ENCODE measurements at places on chromosomes 12 and 14.

- peak; percentile 33 for DNase-seq
Observed at GRCh38 chr12:115922952-115923564, 354.4 kb downstream of the MED13L start.

DNA sequence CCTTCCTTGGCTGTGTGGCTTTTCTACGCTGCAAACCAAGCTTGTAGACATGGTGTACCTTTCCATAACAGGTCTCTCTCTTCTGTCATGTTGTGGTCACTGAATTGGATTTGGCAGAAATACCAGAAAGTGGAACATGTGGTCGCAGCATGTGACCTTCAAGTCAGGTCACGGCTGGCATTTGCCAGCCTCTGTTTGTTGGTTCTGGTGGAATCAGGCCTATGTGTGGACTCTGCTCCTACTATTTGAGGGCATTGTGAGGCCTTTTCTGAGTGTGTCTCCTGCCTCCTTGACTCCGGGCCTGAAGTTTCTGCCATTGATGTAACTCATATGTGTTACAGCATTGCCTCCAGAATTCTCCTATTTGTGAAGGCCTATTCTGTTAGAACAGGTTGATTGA is 116.7 kb downstream of the CACNA1C start:
- no peak for DNase-seq

DNA sequence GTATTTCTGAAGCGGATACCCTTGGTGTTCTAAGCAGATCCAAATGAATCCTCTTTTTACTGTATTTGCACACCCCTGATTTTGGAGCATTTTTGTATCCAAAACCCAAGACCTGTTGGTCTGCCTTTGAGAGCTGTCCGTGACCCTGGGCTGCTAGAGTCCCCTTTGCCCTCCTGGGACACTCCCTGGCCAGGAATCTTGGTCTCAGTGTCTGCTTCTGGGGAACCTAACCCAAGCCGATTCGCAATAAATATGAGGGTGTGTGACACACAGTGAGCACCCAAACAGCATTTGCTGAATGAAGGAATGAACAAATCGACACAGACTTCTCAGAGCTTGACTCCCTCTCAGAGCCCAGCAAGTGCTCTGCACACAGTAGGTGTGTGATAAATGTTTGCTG is 92.9 kb downstream of the SCARB1 start:
- DNase-seq, result no peak

DNA sequence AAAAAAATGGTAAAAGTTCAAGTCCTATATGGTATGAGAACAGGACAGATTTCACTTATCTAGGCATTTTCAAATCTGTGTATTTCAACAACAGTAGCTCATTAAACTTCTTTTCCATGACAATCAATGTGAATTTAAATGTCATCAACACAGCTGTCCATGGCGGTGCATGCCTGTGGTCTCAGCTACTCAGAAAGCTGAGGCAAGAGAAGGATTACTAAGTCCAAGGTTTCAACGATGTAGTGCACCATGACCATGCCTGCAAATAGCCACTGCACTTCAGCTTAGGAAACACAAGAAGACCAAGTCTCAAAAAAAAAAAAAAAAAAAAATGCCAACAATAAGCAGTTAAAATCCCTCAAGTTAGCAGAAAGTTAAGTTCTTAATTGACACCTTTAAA is 214.6 kb downstream of the C12orf50 start:
- DNase-seq, result no peak

DNA sequence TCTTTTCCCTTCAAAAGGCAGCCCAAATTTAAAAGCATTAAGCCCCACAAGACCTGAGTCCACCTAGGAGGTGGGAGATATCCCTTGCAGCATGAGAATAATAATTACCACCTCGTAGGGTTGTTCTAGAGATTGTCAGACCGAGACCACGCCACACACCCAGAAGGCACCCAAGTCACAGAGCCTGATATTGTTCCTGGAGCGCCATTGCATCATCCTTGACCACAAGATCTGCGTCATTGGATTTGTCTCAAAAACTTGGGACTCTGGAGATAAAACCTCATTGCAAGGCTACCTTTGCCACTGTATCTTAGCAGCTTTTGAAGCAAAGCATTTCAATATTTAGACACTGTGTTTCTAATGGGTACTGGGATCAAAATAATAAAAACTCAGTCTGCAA is 29.4 kb upstream of the PPP2R5C start:
- no peak for DNase-seq

- DNase-seq, result no peak
Observed at GRCh38 chr14:23173796-23174195, 9.7 kb downstream of the SLC7A8 start.

- peak; percentile 69 for DNase-seq
Observed at GRCh38 chr14:60981633-60982455, 799 bp downstream of the SLC38A6 start.

GRCh38 chr14:26206640-26207039 is 391.2 kb downstream of the NOVA1 start:
- no peak for DNase-seq

DNA sequence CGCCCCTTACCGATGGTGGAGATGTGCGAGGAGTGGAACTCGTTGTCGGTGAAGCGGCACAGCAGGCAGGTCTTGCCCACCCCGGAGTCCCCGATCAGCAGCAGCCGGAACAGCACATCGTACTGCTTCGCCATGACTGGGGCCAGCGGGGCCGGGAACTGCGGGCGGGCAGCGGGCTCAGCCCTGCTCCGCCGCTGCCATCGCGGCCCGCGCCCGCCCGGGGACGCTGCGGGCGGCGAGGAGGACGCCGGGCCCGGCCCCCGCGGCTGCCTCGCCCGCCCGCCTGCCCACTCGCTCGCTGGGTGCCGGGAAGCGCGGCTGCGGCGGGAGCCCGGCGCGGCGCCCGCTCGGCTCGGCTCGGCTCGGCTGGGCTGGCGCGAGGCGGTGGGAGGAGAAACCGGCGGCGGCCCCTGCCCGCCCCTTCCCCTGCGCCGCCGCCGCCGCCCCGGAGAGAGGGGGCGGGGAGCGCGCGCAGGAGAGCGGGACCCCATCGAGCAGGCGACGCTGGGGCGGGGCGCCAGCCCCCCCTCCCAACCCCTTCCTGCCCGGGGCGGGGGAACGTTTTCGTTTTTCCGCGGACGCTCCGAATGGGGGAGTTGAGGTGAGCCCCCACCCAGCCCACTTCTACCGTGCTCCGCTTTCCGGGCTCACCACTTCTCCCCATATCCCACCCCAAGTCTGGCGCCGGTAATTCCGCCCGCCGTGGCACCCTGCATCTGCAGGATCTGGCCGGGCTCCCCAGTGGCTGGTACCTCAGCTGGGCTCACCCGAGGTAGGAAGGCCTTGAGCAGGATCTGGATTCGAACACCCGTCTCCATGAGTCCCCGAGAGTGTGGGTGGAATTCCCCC is at the start of gene RAB15:
Gene RAB15 (minus strand): TSS at position 394 of the 849 bp plus-strand sequence. CDS start 260 bp downstream, at position 134.
- peak; percentile 50 for DNase-seq

- no peak for DNase-seq
Observed at GRCh38 chr14:103527408-103528145, 1.4 kb upstream of the TRMT61A start.

- no peak for DNase-seq
Observed at GRCh38 chr12:113239288-113239771, 18.1 kb downstream of the TPCN1 start.

- DNase-seq, result peak; percentile 98
Observed at GRCh38 chr12:6764011-6764828, 1.9 kb upstream of the PTMS start.

GRCh38 chr12:45575823-45576475 is 153.6 kb upstream of the ARID2 start:
- no peak for DNase-seq

DNA sequence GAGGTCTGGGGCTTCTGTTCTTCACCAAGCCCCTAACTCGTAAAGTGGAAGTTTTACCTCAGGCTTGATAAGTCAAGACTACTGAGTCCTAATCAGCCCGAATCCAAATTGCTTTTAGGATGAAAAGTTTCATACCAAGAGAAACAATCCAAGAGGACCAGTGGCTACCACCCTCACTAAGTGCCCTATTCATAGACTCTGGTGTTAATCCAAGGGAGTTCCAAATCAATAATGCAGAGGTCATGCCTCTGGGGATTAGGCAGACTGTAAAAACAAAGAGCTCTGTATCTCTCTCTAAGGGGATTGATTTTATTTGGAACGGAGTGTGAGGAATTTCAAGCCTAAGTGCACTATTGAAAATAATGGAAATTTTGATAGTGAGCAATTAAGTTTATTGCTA is 76.3 kb upstream of the LMNTD1 start:
- no peak for DNase-seq

DNA sequence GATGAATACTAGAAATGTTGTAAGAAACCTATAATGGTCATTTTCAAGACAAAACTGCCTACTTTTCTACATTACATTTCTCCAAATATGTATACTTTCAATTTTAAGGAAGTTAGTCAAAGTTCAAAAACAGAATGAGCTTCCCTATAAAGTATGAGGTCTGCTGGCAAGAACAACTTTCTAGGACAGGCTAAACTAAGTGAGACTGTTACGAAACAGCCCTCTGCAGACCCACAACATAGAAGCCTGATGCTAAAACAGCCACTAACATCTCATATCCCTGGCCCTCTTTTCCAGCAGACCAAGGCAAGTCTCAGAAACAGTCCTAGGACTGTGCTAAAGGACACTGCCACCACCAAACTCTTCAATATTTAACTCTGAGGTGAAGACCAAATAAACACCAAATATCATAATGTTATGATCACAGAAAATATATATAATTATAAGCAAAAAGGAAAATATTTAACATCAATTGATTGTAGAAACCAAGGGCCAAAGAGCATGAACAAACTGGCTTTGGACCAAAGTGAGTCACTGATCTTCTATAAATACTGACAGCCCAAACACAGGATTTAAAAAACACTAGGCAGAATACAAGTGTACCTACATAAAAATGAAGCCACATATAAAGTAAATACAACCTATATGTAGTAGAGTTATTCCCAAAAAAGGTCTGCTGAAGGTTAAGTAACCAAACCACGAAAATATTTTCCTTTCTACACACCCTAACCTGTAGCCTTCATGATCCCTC is 27.7 kb downstream of the PPP4R3A start:
- DNase-seq, result peak; percentile 26

DNA sequence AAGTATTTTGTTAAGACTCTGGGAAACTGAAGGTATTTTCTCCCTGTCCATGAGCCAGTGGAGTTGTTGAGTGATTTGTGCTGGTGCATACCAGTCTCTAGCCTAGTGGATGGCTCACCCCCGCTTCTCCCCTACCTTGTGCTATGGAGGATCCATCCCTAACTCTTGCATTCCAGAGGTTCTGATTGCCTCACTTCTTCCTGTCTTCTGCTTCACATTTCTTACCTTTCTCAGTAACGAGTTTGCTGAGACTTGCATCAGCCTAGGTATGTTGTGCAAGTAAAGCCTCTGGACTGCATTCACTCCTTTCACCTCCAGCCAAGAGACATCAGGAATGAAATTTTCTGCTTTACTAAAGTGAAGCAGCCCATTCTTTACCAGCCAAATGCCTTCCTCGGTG is 391.6 kb downstream of the ZFP36L1 start:
- DNase-seq, result no peak

DNA sequence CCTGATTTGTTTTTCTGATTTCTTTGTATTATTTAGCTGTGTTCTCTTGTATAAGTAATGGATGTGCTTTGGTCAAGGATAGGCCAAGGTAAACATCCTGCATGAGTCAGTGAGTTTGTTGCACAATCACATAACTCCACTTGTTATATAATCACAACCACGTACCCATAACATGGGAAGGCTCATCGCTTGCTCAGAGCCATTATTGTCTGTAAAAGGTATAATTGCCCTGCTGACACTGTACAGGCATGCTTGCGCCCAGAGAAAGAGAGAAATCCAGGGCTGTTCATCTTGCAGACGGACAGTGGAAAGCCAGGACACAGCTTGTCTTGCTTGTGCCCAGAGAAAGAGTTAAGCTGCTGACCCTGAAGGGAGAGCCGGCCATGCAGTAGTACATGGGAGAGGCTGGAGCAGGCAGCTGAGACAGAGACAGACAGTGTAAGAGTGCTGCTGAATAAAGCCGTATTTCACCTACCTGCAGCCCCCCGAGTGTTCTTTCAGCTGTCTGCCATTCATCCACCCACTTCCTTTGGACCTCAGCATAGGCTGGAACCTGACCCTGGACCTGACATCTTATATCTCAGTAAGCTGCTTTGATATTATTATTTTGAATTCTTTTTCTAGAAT is 174.7 kb upstream of the DAAM1 start:
- peak; percentile 4 for DNase-seq

- DNase-seq, result no peak
Observed at GRCh38 chr14:36271222-36271621, 49.2 kb downstream of the MBIP start.

GRCh38 chr12:41438854-41439541 is 250.9 kb downstream of the PDZRN4 start:
- peak; percentile 22 for DNase-seq

GRCh38 chr12:67991158-67991557 is 1.9 kb downstream of the IFNG-AS1 start:
- DNase-seq, result no peak

GRCh38 chr12:98575013-98575412 is 18.5 kb upstream of the SLC25A3 start:
- no peak for DNase-seq

DNA sequence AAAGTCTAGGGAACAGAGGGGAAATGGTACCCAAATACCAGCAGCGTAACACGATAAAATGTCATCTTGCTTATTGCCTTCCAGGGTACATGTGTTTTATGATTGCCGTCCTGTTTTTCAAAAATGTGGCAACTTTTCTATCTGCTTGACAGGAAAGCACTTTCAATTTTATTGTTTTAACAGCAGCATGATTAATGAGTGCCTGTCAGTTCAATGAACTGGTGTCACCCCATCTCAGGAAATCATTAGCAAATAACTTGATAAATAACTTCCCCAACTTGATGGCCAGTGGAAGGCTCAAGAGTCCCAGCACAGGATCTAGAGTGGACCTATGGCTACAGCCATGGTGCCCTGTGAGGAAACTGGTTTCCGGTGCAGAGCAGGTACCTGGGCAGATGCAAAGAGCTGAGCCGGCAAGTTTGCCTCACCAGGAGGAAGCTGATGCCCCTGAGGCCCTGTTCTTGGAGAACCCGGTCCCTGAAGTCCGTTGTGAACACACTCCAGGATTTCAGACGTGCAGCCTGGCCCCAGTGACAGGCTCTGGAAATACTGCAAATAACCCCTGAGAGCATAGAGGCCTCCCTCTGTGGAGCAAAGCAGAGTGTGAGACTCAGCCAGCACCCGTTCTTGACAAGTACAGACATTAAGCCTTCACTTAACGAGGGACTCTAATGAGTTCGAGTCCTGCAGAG is 173.5 kb upstream of the SFSWAP start:
- DNase-seq, result no peak

DNA sequence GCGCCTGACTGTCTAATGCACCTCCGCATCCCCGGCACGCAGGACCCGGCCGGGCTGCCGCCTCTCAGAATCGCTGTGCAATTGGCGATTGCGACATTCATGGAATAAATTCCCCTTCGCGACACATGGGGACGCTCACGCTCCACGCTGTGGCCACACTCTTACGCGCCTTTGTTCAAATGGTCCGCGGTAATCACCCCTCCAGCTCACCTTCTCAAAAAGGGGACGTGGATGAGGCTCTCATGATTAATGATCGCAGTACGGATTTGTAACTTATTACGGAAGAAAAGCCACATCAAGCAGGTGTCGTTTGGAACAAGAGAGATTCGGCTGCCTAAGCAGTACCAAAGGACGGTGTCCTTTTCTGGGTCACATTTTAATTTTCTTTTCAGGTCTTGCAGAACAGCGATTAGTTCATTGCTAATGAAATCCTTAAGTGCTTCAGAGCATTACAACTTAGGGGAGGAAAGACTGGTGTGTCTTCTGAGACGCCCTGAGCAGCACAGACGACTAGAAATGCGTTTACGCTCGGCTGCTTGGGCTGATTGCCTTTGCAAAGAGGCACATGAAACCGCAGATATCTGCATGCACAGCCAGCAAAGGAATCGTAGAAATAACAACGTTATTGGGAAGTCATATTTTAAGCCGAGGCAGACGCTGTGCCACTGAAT is 37.3 kb upstream of the ADGRD1 start:
- DNase-seq, result peak; percentile 67

GRCh38 chr12:131135786-131136538 is 182.3 kb downstream of the ADGRD1 start:
- no peak for DNase-seq

All from dermis blood vessel endothelial cell (primary cell).